SHP77 treated with DMSO at 0.1 percent for 48 hours (cell line): ENCODE measurements at places on chromosomes 7 and 10.

DNA sequence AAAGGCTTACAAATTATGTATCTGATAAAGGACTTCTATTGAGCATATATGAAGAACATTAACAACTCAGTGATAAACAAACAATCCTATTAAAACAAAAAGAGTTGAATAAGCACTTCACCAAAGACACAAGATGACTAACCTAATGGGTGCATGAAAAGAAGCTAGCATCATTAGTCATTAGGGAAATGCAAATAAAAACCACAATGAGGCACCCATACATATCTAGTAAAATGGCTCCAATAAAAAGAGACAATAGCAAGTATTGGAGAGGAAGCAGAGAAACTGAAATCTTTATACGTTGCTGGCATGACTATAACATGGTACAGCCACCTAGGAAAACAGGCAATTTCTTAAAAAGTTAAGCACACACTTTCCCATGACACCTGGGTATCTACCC lies 77.6 kb upstream of the ZMIZ1 start:
- no peak for DNase-seq

- no peak for DNase-seq
Observed at GRCh38 chr10:114516356-114516755, 112.1 kb upstream of the AFAP1L2 start.

GRCh38 chr10:123864923-123865322 lies 26.7 kb downstream of the CPXM2 start:
- no peak for DNase-seq

DNA sequence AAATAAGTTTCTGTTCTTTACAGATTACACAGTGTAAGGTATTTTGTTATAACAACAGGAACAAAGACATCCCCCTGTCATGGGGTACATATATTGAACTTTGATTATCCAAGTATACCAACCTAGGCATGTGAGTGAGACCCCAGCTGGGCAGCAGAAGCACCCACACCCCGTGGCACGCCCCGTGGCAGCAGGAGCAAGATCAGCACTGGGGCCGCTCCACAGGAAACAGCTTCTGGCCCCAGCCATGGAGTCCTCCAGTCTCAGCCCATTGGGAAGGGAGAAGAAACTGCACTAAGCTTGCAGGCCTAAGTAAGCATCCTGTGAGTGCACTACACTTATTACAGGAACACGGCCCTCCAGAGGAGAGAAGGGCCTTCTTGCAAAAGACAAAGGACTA lies 24.2 kb upstream of the TMEM72 start:
- DNase-seq: no peak

- no peak for DNase-seq
Observed at GRCh38 chr10:103058034-103058433, 135.0 kb downstream of the NT5C2 start.

DNA sequence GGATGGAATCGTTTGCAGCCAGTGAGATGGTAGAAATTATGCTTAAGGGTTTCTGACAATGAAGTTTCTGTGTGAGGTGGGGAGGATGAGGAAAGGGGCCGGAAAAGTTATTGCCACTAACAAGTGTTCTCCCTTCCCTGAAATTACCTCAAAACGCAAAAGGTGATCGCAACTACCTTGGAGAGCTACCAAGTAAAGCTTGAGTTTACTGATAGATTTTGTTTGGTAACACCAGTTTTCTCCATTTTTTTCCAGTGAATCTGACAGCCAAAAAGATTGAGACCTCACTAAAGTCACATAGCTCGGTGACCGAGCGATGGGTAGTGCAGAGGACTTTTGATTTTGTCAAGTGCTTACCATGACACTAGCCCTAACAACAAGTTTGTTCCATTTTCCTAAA lies 1.6 kb downstream of the SUV39H2 start:
- no peak for DNase-seq

DNA sequence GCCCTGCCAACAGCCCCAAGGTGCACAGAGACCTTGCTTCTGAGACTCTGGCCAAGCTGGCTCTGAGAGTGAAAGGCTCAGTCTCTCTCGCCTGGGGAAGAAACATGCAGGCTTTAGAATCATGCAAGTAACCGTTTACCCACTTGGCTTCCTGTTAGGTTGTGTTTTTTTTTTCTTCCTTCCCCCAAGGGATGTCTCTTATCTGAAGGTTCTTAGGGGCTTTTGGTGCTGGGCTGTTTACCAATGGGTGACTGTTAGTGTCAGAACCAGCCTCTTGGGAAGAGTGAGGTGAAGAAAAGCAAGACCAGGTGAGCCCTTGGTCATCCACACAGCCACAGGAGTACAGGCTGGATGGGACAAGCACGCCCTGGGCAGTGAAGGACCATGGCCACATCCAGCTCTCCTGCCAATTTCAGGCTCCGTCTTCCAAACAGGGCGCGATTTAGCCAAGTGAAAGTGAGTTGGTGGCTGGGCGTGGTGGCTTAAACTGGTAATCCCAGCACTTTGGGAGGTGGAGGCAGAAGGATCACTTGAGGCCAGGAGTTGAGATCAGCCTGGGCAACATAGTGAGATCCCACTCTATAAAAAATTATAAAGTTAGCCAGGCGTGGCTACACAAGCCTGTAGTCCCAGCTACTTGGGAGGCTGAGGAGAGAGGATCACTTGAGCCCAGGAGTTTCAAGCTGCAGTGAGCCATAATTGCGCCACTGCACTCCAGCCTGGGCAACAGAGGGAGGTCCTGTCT lies 76.3 kb upstream of the CUX1 start:
- no peak for DNase-seq

- DNase-seq: no peak
Observed at GRCh38 chr7:34070511-34071323, 165.4 kb downstream of the BMPER start.

DNA sequence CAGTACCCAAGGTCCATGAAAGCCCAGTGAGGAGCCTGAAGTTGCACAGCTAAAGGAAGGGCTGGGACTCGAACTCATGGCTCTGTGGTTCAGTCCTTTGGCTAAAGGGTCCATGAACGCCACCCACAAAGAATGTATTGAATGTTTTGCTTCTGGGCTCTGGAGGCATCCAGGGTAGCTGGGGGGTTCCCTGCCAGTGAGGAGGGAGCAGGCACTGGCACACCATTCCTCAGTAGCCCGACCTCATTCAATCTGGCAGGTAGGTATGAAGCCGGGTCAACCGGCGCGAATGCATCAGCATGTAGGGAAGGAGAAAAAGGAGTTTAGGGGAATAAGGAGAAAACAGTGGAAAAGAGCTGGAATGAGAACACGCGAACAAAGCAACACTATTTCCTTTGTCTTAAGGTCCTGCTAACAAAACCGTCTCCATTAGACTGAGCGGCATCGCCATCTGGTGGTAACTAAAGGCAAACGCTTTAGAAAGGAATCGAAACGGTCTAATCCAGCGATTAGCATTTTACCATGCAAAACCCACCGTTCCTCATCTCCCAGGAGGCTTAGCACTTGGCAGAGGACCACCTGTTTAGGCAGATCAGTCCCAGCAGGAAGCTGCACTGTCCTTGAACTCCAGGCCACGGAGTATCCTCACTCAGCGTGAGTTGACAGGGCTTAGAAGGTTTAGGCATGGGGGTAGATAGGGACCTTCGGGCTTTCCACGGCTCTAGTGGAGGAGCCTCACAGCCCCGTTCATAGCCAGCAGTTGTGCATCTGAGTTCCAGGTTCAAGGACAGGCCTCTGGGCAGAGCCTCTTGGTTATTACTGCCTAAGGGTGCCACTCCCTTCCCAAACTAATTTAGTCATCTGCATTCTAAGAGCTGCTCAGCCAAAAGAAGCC lies 122.8 kb downstream of the UBE2H start:
- peak; percentile 76 for DNase-seq

DNA sequence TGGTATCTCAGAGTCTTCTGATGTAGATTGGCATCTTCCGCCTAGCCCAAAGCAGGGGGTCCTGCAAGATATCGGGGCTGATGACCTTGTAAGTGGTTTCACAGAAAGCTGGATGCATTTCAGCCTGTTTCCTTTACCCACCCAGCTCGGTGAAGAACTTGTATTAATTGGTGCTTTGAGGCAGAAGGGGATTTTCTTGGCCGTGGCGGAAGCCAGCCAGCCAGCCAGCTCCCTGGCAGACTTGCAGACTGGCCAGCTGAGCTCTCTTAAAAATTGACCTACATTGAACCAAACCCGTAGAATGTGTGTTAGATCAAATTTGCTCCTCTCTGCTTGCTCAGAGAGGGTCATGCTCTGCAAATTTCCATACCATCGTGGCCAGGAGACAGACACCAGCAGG lies 218.4 kb downstream of the ADAM12 start:
- no peak for DNase-seq

- DNase-seq: no peak
Observed at GRCh38 chr10:33095867-33096815, 138.1 kb upstream of the ITGB1 start.

GRCh38 chr10:62990126-62990525 lies 143.0 kb upstream of the NRBF2 start:
- DNase-seq: no peak

DNA sequence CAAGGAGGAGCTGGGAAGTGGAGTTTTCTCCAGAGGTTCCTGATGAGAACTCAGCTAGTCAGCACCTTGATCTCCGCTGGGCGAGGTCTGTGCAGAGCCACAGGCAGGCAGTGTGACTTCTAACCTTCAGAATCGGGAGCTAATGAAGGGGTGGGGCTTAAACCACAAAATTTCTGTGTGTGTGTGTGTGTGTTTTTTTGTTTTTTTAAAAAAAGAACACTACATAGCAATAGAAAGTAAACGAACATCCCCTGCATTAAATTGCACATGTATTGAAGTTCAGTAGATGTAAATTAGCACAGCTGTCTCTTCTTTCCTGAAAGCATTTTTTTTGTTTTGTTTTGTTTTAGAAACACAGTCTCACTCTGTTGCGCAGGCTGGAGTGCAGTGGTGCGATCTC lies 46.2 kb downstream of the RBM17 start:
- no peak for DNase-seq

DNA sequence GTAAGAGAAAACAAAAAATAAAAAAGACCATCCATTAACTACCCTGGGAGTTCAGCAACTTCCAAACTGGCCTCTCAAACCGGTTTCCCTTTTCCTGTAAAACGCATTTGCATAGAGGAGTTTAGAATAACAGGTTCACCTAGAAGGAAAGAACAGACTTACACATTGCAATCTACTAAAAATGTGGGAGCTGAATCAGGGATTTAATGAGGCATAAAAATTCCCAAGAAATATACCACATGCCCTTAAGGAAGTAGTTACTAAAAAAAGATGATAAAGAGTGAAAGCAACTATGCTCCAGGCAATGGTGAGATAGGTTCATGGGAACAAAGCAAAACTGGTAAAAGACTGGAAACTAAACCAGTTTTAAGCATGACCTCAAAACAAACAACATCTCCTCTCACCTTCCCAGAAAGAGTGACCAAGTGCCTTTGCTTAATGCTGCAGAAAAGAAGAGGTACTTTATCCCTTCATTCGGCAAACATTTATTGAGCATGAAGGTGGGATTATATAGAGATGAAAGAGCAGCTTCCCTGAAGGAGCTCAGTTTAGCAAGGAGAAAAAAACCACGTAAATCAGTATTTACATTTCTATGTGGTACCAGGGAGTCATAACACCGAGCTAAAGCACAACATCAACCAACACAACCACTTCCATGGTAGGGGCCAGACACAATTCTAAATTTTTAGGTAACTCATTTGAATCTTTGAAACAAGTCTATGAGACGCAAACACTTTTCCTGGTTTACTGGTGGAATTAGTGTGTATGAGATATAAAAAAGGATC lies 152.8 kb downstream of the SGMS1 start:
- DNase-seq: no peak

DNA sequence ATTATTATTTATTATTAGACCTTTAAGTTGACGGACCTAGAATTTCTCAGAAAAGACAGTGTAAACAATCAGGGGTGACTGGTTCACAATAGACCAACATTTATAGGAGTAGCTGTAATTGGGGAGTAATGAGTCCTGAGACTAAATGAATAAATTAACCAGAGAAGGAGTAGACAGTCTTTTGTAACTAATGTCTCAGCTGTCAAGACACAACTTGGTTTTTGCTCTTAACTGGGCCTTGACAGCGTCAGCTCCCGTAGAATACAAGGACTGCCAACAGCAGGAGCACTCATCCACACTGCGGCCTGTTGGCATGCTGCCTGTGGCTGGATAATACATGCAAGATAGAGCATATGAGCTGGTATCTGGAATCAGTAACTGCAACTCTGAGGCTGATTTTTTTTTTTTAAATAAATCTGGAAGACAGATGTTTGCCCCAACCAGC lies 123.9 kb downstream of the CACNA2D1 start:
- peak; percentile 36 for DNase-seq
